Stimulated activated CD4-positive, alpha-beta T cell treated with anti-CD3 and anti-CD28 coated beads, TNF-alpha, amount 100 ng/mL, for 48 hours (primary cell): ENCODE measurements at places on chromosomes 6 and 20.

GRCh38 chr6:126017668-126018067, 31.3 kb downstream of the TRMT11 start:
- DNase-seq, result no peak

GRCh38 chr6:19692506-19693298, 144.5 kb upstream of the ID4 start:
- no peak for DNase-seq

GRCh38 chr20:16583474-16583873, 10.2 kb upstream of the KIF16B start:
- DNase-seq, result no peak

GRCh38 chr20:38870733-38871559, 55.3 kb upstream of the FAM83D start:
- no peak for DNase-seq

- DNase-seq, result no peak
Observed at GRCh38 chr6:24110417-24110816, 15.6 kb upstream of the NRSN1 start.
